Right cardiac atrium (tissue), 5 donors: ENCODE measurements at places on chromosomes 13 and 19. TPM values are rescaled to one million over a fixed set of nuclear protein-coding genes. Genes with fewer than 3 reads are reported as not detected.

The OR7C1 gene
- polyA plus RNA-seq = 0.05 TPM

The CDX2 gene
- polyA plus RNA-seq = not detected

DNA sequence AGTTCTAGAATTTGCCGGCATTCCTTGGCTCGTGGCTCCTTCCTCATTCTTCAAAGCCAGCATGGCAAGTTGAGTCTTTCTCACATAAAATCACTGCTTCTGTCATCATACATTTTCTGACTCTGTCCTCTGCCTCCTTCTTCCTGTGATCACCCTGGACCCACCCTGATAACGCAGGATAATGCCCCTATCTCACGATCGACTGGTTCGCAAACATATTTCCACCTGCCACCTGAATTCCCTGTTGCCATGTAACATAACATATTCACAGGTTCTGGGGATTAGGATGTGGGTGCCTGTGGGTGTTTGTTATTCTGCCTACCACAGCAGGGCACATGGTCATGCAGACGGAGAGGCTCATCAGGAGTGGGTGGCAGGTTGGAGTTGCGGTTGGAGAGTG, 177.7 kb downstream of the NHLRC3 start:
- DNase-seq = no peak

The SIGLEC9 gene
- polyA plus RNA-seq = 1.2 TPM

DNA sequence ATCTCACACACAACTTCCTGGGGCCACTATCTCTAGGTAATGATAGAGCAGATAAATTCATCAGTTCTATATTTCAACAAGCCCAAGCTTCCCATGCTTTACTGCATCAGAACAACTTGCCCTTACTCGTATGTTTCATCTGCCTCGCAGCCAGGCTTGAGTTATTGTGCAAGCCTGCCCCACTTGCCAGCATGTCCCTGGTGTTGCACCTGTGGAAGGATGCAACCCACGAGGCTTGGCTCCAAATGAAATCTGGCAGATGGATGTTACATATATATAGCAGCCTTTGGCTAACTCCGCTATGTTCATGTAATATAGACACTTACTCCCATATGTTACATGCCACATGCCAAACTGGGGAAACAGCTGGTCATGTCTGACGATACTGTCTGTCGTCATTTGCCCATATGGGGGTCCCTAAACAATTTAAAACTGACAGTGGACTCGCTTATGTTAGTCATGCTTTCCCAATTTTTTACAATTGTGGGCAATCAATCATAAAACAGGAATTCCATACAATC, 6.2 kb downstream of the ERVK3-1 start:
- DNase-seq = no peak

The USHBP1 gene
- 10.1 TPM for polyA plus RNA-seq

DNA sequence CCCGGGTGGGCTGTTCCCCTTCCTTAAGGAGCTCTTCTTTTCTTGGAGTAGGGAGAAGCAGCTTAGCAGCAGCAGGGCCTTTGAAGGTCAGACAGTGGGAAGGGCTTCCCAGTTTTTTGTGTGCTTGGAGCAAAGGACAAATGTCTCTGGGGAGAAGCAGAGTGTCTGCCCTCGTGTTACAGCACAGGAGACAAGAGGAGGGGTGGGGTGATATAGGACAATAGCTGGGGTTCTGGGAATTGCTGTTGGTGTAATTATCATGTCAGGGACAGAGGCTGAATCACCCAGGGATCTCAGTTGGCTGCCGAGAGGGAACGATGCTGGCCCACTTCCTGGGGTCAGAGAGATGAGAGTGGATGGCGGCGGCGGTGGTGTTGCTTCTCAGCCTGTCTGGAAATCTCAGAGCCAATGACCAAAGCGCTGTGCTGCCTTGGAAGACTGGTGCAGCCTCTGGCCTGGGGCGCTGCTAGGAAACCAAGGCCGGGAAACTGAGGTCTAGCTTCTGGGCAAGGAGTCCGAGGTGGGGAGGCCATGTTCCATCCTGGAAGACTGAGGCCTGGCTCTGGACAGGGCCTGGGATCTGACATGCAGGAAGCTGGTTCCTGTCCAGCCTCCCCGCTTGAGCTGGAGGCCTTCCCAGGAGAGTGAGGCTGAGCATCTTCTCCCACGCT, 1.2 kb downstream of the INAFM1 start:
- peak; percentile 83 for DNase-seq

The SHANK1 gene
- 1.9 TPM for polyA plus RNA-seq

DNA sequence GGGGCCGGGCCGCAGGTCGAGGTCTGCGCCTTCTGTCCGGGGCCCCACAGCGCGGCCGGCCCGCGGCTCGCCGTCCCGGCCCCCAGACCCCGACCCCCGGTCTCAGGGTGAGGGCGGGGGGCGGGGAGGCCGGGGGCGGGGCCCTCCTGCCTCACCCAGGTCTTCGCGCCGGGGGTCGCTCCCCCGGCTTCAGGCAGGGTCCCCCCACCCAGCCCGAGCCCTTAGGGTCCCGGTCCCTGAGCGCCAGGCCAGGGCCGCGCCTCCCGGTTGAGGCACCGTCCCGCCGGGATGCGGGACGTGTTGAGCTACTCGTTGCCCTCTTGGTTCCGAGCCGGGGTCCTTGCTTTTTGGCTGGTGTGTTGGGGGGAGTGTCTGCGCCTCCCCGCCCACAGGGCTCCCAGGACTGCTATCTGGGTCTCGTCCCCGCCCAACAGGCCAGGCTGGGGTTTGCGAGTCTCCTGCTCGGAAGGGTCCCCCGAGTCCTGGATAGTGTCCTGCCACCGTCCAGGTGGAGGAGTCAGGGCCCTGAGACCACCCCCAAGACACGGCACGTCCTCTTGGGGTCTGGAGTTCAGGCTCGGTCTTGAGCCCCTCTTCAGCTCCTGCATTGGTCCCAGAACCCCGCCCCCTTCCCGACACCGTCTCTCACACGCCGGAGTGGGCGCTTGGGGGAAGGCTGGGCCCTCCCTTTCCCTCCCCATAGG, 452 bp downstream of the PIAS4 start:
- peak; percentile 72 for DNase-seq

DNA sequence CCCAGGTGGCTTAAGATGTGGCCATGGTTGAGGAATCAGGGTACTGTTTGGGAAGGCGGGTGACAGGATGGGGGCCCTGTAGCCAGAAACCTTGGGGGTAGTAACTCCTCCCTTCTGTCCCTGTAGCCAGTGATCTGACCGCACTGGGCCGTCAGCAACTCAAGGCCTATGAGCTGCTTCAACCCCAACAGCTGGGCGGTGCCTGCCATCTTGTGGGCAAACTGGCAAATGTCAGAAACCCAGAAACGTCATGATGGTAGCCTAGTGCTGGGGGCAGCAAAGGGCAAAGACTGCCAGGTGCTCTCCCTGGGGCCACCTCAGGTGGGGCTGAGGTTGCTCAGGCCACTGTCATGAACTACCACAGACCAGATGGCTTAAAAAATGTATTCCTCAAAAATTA, 3.5 kb downstream of the COPE start:
- DNase-seq = peak; percentile 75

- DNase-seq = peak; percentile 87
Measured at GRCh38 chr19:30669329-30670010, 297.3 kb downstream of the ZNF536 start.

- peak; percentile 98 for DNase-seq
Measured at GRCh38 chr13:51803422-51804294, at the start of gene DHRS12. TSS of gene DHRS12 (minus strand) at chr13:51804163. CDS start at chr13:51799659, 4,504 bp downstream.

DNA sequence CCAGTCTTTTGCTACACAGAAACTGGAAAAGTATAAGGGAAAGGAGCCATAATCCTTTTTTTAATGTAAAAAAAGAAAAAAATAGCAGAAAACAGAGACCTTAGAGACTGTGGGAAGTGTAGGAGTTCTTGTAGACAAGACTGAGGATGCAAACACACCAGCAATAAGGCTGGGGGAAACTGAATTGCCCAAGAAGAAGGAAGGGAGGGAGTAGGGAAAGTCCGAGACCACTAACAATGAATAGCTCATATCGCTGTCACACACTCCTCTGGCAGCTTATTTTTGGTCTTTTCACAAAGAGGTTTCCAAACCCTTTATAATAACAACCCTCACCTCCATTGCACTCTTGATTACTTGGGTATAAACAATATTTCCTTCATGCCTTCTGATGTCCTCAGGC, 952.0 kb downstream of the SLITRK5 start:
- DNase-seq = no peak

The ZNF43 gene
- 4.0 TPM for polyA plus RNA-seq

- peak; percentile 80 for DNase-seq
Measured at GRCh38 chr19:34481861-34482379, 362 bp downstream of the WTIP start.

- DNase-seq = no peak
Measured at GRCh38 chr19:10036601-10037071, 23.4 kb downstream of the RDH8 start.

GRCh38 chr19:33797802-33798671, 1.4 kb downstream of the KCTD15 start:
- DNase-seq = peak; percentile 89

The FCER2 gene
- 0.09 TPM for polyA plus RNA-seq

The RASAL3 gene
- 0.66 TPM for polyA plus RNA-seq

DNA sequence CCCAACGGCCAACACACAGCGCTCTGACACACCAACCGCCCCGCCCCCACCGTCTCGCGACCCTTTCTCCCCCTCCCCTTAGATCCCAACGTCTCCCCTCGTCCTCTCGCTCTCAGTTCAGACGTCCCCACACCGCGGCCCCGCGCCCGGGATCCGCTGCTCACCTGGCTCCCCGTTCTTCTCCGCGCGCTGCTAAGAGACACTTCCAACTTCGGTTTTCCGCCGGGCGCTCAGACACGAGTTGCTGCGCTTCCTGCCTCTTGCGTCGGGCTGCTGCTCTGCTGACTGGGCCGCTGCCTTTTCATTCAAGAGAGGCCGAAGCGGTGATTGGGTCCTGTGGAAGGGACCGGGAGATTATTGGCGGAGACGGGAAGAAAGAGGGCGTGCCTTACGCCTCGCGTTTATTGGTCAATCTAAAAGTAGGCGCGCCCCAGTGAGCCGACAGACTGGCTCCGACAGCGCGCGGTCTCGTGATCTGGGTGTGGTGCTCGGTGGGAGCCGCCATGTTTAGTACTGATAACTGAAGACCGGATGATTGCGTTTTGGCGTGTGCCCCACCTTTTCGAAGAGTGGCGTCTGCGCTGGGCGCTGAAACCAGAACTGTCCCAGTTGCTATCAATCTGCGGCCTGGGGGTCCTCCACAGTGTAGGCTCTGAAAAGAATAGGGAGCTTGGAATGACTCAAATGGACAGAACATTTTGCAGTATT, at the start of gene DDX39A:
Gene DDX39A, minus strand, starts transcription at position 236 of the 708 bp plus-strand sequence. CDS start 6,121 bp downstream, outside the sequence.
- DNase-seq = peak; percentile 98
